ENCODE measurements at places on chromosomes 16 and 17. TPM values are rescaled to one million over a fixed set of nuclear protein-coding genes. Genes with fewer than 3 reads are reported as not detected.

GRCh38 chr16:64132759-64133361 lies 989.0 kb downstream of the CDH11 start:
- no peak for DNase-seq

DNA sequence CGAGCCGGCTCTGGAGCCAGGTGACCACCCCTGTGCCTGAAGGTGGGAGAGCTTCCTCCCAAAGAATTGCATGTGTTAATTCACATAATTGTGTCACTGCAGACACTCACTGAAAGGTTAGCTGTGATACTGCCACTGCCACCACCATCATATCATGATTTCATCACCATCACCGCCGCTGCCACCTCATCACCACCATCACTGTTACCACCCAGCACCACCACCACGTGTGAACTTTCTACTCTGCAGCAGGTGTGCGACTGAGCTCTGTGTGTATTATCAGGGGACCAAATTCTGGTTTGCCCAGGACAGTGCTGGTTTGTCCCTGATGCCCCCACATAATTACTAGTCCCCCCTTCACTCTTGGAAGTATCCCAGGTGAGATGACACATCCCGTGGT lies 15.2 kb downstream of the BCAR1 start:
- DNase-seq = peak; percentile 41

DNA sequence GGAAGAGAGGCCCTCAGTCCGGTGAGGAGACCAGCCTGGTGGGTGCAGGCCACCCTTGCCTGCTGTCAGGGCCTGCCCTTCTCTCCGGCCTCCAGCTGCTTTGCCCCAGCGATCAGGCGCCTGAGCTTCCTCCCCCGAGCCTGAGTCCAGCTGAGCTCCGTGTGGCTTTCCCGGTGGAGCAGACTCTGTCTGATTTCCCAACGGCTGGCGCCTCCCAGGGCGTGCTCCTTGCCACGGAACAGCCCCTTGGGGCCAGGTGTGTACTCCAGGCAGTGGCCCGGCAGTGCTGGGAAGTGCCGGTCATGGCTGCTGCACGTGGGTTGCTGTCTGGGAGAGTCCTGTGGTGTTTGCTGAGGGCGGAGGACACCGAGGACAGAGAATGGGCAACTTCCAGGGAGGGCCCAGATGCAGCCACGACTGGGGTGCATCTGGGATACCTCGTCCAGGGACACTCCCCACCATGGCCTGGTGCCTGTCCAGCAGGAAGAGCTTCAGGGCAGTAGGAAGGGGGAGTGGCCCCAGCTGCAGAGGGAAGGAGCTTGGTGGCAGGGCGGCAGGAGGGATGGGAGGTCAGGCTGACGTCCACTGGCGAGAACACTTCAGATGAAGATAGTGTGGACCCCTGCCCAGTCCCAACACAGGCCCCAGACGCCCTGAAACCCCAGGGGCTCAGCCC lies 22.5 kb downstream of the METRNL start:
- no peak for DNase-seq

- DNase-seq = peak; percentile 48
These were observed 7.4 kb downstream of the PRCD start for GRCh38 chr17:76547183-76547641.

- DNase-seq = no peak
These were observed 133.3 kb downstream of the ABCC12 start for GRCh38 chr16:48022496-48022895.

- DNase-seq = peak; percentile 52
These were observed 445 bp upstream of the DBNDD1 start for GRCh38 chr16:90019543-90020259.

- no peak for DNase-seq
These were observed 17.7 kb upstream of the RAP1GAP2 start for GRCh38 chr17:2778489-2778888.

DNA sequence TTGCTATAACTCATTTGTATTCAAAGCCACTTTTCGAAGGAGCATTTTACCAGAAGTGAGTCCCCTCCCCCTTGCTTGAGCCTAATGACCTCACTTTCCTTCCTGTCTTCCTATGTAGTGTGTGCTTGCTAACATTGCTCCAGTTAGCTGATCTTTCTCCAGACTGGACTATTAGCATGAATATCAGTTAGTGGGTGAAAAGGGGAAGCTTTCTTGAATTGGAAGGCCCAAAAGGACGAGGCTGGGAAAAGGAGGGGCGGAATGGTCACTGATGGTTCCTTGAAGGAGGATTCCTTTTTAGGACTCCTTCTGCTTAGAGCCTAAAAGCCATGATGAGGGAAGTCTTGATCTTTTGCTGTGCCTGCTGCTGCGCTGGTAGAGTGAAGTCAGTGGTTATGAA lies 11.9 kb downstream of the MAP3K3 start:
- DNase-seq = no peak

GRCh38 chr17:32513579-32513978 lies 26.8 kb downstream of the CDK5R1 start:
- DNase-seq = no peak

GRCh38 chr16:17691106-17691898 lies 220.5 kb upstream of the XYLT1 start:
- DNase-seq = no peak

DNA sequence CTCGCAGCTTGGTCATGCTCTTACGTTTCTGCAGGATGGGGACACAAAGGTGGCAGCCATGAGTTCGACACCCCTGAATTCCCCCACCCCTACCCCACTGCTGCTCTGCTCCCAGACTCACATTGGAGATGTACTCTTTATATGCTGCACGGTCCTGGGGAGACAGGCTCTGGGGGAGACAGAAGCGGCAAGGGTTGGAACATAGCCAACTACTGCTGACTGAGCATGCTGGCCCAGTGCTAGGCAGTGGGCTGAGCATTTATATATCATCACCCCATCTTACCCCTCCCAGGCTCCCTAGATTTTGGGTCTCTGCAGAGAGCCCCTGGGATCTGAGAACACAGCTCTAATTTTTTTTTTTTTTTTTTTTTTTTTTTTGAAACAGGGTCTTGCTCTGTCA lies 8.1 kb upstream of the ATXN7L3 start:
- DNase-seq = no peak

DNA sequence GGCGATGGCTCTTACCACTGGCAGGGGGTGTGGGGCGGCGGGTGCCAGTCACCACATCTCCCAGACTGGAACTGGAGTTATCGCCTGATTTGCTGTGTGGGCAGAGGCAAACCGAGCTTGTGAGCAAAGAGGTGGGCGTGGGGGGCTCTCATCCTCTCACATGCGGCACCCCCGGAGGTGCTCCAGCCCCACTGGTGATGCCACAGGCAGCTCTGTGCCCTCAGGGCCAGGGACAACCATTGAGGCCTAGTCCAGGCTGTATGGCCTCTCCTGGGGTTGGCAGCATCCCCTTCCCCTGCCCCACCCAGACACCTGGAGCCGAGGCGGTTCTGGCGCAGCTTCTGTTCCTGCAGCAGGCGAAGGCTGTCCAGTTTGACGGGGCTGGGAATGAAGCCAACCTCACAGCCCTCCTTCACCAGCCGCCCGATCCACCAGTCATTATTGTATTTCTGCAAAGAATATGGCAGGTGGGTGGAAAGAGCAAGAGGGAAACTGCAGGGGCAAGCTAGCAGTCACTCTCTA lies 10.9 kb downstream of the CACNB1 start:
- no peak for DNase-seq

DNA sequence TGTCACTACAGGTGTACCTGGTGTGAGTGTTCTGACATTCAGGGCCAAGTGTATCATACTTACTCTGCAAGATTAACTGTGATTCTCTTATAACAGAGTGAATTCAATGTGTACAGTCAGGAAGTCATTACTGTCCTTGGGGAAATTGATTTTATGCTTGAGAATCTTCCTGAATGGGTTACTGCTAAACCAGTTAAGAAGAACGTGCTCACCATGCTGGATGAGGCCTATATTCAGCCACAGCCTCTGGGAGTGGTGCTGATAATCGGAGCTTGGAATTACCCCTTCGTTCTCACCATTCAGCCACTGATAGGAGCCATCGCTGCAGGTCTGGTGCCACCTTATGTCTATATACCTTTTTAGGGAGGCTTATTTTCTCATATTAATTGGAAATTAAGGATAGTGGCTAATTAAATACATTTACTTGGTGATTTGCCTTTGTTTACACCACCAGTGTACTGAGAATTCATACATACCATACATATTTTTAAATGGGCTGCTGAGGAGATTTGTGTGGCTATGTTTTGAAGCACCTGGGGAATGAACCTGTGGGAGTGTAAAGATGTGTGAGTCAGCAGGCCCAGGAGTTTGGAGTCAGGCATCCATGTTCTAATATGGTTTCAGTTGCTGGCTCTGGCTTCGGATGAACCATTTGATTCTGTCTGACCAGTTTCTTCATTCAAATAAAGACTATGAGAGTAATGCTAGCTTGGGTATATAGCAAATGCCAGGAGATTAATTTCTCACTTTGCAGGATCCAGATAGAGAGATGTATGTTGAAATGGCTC lies 3.1 kb downstream of the ALDH3A2 start:
- no peak for DNase-seq

DNA sequence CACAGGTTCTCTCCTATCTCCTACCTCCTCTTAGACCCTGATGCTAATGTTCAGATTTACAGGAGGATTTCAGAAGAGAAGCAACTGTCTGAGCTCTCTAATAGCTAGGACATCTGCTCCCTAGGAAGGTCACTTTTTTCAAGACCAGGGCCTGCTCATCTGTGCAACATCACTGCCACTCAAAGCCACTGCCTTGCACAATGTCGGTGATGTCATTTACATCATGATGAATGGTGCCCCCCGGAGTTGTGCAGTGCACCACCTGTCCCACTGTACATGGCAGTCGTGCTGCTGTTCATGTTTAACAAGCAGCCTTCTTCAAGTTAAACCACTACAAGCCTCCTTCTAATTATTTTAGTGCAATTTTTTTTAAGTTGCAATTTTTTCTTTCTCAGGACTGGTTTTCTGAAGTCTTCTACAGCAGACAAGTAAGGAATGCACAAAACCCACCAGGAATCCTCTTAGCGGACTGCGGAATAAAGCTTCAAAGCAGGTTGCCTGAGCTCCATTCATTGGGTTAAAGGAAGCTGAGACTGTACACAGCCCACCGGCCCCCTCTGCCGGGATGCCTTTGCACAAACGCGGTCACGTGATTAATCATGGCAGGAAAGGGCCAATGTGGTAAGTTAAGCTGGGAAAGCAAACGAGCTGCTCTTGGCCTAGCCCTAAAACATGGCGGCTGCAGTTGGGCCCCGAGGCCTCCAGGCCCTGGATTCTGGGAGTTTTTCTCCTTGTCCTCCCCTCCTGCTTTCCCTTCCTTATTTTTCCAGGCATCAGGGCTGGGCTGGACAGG lies 74.1 kb downstream of the MYH11 start:
- DNase-seq = peak; percentile 15

DNA sequence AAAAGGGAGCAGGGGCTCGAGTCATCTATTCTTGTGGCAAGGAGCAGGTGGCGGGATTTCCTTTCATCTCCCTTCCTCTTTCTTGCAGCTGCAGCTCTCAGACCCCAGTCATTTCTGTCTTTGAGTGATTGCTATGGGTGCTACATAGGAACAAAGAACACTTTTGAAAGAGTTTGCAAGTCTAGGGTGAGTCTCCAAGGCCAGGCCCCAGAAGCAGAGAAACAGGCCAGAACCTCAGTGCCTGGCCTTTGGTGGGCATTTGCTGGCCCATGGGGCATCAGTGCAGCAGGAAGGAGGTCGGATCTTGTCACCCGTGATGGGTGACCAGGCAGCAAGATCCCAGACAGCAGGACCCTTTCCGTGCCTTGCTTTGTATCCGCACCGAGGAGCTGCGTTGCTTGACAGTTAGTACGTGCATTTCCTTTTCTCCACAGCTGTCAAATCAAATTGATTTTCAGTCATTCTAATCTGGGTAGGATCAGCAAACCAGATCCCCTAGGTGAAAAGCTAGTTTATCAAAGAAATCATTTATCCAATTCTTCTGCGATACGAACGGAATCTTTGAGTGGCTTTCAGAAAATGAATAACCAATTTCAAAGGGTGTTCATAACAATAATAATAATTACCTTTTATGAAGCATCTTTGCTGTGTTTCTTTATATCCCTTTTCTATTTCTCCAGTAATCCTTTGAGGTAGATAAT lies 244.6 kb upstream of the MAF start:
- DNase-seq = peak; percentile 58

- no peak for DNase-seq
These were observed 467.8 kb downstream of the SLC39A11 start for GRCh38 chr17:72624652-72625051.

DNA sequence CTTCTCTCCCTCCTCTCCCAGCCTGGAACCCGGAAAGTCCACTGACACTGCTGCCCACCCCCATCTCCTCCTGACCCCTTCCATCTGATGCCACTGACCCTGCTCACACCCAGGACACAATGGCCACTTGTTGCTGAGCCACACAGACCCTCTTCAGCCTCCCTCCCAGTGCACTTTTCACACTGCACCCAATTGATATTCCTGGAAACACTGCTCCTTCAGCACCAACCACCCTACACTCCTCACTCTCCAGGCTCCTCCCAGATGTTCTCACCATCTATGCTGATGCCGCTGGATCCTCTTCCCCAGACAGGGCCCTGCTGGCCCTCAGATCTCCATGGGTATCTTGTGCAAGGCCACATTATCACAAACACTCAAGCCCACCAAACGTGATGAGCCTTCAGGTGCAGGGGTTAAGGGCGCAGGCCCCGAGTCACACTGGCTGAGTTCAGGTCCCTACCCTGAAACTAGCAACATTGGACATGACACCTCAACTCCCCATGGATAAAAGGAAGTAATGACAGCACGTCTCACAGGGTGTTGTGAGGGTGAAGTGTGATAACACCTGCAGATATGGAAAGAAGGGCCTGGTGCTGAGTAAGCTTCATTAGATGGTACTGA lies 238.1 kb downstream of the ZNF423 start:
- DNase-seq = no peak

DNA sequence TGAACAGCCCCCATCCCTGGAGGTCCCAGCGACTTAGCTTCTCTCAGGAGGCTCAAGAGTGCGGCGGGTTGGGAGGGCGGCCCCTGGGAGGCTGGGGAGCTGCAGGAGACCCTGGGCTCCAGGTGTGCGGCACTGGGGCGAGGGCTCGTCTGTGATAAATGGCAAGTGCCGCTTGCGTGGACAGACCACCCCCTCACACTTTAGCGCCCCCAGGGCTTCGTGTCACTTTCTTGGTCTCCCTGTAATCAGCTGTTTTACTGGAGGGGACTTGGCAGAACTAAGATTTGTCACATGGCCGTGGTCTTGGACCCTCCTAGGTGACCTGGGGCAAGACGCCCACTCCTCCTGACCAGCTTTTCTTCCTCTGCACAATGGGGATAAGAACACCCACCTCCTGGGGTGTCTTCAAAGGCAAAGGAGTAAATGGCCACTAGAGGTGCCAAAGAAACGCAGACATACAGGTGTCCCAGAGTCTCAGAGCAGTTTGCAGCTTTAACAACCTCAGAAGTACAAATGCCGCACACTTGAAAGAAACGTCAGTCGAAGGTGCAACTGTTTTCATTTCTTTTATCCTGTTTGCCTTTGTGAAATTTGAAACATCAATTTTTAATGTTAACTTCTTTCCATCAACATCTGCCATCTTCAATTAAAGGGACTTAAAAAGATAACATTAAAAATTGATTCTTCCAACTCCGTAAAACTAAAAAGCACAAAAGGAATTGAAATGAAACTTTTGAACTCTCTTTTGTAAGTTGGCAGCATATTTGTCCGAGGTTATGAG lies 946 bp downstream of the OSGIN1 start:
- DNase-seq = peak; percentile 17

GRCh38 chr16:679814-680624 lies at the start of gene STUB1:
TSS of gene STUB1 (plus strand) at chr16:680410. CDS start at chr16:680526, 116 bp downstream.
- peak; percentile 94 for DNase-seq

Gene GRAP
- total RNA-seq = 9.6 TPM

Gene ADORA2B
- 0.27 TPM for total RNA-seq

Gene IGFBP4
- 14.6 TPM for total RNA-seq

Gene CCL5
- total RNA-seq = 120 TPM

Gene OR4D2
- not detected for total RNA-seq

Data from activated CD4-positive, alpha-beta memory T cell treated with anti-CD3 and anti-CD28 coated beads for 36 hours (primary cell).